AG20443 (cell line): ENCODE measurements at places on chromosomes 7 and 10.

DNA sequence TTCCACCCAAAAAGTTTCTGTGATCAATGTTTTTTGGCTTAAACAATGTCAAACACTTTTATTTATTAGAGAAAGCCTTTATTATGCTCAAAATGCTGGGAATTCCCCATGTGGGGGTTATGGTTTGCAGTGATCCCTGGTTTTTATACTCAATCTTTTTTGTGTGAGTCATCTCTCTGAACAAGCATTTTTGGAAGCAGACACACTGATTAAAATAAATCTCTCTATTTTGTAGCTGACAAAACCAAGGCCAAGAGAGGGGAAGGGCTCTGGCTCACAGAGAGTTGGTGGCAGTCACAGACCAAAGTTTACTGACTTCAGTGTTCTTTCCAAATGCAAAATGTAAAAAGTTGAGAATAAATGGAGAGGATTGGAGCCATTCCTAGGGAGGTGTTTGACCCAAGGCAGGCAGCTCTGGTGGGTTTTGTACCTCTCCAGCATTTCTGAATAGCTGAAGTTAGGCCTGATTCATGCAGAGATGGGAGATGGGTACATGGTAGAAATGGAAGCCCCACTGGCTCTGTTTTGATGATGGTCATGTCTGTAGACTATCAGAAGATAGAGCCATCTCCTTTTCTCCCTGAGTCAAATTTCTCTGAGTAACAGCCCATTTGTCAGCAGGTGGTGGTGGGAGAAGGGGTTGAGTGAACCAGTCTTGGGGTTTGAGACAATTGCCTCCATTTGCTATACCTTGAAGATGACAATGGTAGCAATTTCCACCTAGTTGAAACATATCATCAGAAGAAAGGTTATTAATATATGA lies 45.4 kb upstream of the NAMPT start:
- peak; percentile 42 for DNase-seq

DNA sequence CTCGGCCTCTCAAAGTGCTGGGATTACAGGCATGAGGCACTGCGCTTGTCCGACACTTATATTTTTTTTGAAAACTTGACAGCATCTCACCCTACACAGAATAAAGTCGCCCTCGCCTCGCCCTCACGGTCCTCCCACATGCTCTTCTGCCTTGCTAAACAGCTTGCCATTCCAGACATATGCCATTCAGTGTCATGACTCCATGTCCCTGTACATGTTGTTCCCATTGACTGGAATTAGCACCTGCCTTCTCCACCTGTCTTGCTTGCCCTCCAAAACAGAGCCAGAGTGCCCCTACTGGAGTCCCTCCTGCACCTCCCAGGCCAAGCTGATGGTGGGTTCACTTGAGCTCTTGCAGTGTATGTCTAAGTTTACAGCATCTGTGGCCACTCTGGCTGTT lies 6.2 kb downstream of the NIPSNAP2 start:
- DNase-seq, result no peak

- no peak for DNase-seq
Measured at GRCh38 chr7:50725774-50726173, 56.9 kb downstream of the GRB10 start.

DNA sequence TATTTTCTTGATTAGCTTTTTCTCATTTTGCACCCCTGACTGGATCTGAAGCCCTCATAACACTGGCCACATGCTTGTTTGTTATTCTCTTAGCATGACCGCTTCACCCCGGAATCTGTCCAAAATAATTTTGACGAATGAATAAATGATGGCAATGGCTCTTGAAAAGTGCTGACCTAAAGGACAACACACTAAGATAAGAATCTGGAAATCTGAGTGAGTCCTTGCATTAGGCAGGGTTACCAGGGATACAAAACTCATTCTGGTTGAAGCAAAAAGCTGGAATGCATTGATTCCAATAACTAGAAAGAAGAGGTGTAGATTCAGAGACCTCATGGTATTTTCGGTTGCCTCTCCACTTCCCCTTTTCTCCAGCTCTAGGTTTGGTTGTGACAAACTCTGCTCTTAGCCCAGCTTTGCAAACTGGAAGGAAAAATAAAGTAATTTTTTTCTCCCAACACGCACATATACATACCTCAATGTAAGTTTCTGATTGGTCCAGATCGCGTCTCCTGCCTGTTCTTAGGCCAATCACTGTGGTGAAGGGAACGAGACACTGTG lies 157.4 kb downstream of the SKIDA1 start:
- no peak for DNase-seq

DNA sequence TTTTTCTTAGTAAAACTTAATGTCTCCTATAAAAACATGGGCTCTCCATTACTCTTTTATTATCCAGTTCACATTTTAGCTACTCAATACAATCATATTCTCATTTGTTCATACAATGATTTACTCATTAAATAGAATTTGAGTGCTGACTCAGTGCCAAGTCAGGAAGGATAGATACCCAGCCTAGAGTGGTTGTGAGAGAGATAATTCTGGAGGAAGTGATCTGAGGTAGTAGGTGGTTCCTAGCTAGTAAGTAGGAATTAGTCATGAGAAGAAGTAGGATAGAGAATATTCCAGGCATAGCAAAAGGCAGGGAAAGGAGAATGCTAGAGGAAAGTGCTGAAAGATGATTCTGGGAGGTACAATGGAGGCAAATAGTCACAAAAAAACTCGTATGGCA lies 133.5 kb upstream of the MBL2 start:
- DNase-seq, result no peak

- no peak for DNase-seq
Measured at GRCh38 chr7:157700231-157701005, 363.6 kb downstream of the DNAJB6 start.

GRCh38 chr10:22765660-22766547 lies 51.5 kb upstream of the PIP4K2A start:
- DNase-seq, result no peak

GRCh38 chr10:110865186-110865808 lies 6.4 kb upstream of the PDCD4 start:
- DNase-seq, result peak; percentile 66

DNA sequence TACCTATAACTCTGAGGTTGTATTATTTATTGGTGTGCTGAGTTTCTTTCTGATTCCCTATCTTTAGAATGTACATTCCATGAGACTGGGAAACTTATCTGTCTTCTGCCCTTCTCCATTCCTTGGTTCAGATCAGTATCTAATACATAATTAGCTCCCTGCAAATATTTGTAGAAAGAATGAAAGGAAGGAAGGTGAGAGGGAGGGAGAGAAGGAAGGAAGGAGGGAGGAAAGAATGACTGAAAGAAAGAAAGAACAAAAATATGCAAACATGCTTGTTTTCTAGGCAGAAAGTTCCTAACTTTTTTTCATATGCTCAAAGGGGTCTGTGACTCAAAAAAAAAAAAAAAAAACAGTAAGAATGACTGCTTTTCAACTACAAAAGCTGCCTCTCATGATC lies 3.9 kb upstream of the USP6NL start:
- no peak for DNase-seq

GRCh38 chr10:120593693-120594092 lies 136.7 kb downstream of the PLPP4 start:
- DNase-seq, result no peak

GRCh38 chr10:103757531-103758293 lies 97.7 kb downstream of the SH3PXD2A start:
- DNase-seq, result peak; percentile 89

DNA sequence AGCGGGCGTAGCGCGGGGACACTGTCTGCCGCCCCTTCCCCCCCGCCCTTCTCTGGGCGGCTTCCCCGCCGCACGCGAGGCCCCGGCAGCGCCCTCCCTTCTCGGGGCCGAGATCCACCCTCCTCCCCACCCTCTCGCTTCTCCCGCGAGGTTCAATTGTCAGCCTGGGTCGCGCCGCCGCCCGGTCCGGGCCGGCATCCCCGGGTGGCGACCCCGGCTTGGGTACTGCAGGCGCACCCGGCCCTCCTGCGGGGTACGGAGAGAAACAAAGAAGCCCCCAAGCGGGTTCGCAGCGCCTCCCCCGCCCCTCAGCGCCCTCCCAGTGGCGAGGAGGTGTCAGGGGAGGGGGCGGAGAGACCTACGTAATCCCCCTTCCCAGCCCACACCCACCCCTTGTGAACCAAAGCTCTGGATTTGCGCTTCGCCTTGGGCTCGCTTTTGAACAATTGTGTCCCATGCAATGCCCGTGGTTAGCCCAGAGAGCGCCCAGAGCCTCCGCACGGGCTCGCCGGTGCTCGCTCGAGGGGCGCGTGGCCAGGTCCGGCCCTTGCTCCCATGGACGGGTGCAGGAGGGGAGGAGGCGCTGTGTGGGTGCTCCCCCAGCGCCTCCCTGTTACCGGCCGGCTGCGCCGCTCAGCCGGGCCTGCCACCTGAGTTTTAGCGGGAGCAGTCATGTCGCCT lies 634 bp downstream of the HECW1 start:
- DNase-seq, result peak; percentile 78

GRCh38 chr7:117020591-117020973 lies 67.3 kb downstream of the ST7 start:
- DNase-seq, result no peak

- DNase-seq, result no peak
Measured at GRCh38 chr10:51217505-51217904, 143.2 kb downstream of the PRKG1 start.

DNA sequence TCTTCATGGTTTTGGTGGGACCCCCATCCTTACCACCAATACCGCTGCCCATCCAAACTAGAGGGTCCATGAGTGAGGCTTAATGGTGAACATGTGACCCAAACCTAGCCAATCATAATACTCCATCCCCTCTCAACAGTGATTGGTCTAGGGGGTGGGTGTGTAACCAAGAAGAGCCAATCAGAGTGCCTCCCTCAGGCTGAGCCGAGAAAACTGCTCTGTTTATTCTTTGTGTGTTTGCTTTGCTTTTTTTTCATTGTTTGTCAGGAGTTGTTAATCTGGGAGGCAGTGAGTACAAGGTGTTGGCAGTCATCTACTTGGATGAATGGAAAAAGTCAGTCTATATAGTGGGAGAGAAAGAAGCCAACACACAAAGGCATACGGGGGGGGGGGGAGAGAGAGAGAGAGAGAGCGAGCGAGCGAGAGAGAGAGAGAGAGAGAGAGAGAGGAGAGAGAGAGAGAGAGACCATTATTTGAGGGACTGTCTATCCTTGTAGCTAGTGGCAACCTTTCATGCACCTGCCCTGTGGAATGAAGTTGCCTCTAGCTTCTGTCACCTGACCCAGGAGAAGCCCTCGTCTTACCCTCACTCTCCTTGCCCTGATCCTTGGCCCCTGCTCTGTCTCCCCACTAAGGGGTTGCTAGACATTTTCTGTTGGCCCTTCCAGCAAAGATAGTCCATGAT lies 441.7 kb downstream of the TYW1 start:
- no peak for DNase-seq

- DNase-seq, result peak; percentile 3
Measured at GRCh38 chr7:30968747-30969603, 5.2 kb downstream of the GHRHR start.

- DNase-seq, result no peak
Measured at GRCh38 chr10:51685768-51686167, 13.6 kb downstream of the CSTF2T start.

- DNase-seq, result no peak
Measured at GRCh38 chr7:106523482-106523881, 137.5 kb downstream of the CCDC71L start.

GRCh38 chr10:17637869-17638268 lies 6.1 kb upstream of the STAM start:
- DNase-seq, result no peak

GRCh38 chr10:62019013-62019684 lies 117.7 kb downstream of the ARID5B start:
- DNase-seq, result no peak

GRCh38 chr7:105376908-105377533 lies 11.7 kb downstream of the SRPK2 start:
- no peak for DNase-seq

GRCh38 chr10:32347363-32348022 lies 535 bp upstream of the EPC1 start:
- DNase-seq, result no peak

DNA sequence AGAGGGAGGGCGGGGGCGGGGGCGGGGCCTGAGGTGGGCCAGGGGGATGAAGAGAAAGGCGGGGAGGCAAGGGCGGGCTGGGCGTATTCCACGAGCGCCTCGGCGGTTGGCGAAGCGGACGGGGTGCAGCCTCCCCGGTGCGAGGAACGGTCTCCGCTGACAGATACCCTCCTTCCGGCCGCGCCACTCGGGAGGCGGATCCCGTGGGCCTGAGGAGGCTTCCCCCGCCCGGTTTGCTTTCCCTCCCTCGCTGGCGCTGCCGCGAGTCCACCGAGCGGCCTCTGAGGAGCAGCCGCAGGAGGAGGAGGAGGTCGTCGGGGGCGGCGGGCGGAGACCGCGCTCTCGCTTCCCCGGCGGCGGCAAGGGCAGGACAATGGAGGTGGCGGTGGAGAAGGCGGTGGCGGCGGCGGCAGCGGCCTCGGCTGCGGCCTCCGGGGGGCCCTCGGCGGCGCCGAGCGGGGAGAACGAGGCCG lies at the start of gene TRIM24:
Gene TRIM24 (plus strand): TSS at position 84 of the 473 bp plus-strand sequence. CDS start 290 bp downstream, at position 374.
- no peak for DNase-seq

DNA sequence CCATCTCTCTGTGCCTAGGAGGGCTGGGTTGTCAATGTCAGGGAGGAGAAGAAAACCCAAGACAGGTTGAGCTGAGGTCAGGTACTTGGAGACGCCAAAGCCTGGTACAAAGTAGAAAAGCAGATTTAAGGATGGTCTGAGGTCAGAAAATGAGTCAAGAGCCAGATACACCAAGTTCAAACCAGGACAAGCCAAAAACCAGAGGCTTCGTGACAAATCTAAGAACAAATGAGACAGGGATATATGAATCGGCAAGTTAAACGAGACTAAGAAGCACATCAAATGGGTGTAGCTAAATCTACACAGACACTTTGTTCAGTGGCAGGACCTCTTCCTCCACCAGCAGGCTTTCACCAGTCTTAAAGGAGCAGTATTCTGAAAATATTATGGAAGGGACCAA lies 34.2 kb downstream of the C7orf33 start:
- no peak for DNase-seq

DNA sequence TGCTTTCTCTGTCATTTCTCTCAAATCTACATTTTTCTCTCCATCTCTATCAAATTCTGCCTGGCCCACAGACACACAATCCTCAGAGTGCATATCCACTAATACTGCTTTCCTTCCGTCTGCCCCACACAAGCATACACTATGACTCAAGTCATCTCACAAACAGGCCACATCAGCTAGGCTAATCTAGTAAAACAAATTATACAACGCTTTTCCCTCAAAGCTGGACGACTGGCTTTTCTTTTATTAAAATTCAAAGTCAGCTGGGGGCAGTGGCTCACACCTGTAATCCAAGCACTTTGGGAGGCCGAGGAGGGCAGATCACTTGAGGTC lies 161.1 kb downstream of the FAM107B start:
- DNase-seq, result no peak

GRCh38 chr10:26804418-26805393 lies 56.1 kb downstream of the ABI1 start:
- DNase-seq, result no peak
